Stimulated activated CD4-positive, alpha-beta T cell treated with anti-CD3 and anti-CD28 coated beads, Interleukin-2, amount 100 ng/mL, for 24 hours (primary cell): ENCODE measurements at places on chromosomes 11 and 22.

DNA sequence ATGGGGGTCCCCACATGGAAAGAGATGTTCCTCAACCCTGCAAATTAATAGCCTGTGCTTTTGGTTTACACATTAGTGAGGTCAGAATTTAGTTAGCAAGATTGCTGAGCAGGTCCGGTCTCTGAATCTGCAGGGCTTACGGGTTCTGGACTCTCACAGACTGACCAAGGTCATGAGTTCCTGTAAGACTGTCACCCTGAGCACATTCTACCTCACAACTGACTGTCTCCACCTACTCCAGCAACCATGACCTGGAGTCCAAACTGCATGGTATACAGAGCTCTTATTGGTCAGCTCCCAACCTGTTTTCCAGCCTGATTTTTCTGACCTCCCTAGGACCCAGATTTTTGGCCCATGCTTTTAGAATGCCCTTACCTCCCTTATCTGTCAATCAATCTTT is 28.2 kb downstream of the DKK3 start:
- DNase-seq: no peak

GRCh38 chr11:122189229-122189628 is 73.2 kb upstream of the BLID start:
- no peak for DNase-seq

GRCh38 chr11:101912823-101913284 is 2.0 kb upstream of the CEP126 start:
- no peak for DNase-seq

- no peak for DNase-seq
Observed at GRCh38 chr11:47485107-47485506, 36.2 kb upstream of the RAPSN start.

DNA sequence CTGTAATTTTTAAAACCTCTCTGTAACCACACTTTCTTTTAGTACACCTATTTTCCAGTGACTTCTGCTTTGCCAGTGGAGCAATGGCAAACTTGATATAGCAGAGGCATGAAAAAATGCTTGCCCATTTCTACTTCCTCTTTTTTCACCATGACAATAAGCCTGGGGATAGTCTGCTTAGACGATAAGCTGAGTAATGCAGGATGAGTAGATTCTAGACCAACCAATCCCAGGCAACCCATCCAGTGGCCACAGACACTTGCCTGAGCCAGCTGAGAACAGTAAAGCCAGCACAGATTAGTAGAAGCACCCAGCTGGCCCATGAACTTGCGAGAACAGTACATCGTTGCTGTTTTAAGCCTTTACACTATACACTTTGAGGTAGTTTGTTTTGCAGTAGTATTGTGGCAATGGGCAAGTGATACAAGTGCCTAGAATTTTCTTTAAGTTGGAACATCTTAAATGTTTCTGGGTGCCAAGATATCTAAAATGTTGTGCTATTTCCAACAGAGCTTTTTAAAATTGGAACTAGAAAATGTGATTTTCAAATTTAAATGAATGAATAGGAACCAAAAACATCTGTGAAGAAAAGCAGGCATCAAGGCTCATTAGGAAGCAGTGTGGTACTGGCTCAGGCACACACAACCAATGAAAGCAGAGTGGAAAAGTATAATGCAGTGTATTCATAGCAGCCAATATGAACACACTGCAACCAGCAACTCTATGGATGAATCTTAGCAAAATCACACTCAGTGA is 37.7 kb downstream of the DDI1 start:
- no peak for DNase-seq

GRCh38 chr11:8234910-8235309 is 28.8 kb downstream of the LMO1 start:
- DNase-seq: no peak

DNA sequence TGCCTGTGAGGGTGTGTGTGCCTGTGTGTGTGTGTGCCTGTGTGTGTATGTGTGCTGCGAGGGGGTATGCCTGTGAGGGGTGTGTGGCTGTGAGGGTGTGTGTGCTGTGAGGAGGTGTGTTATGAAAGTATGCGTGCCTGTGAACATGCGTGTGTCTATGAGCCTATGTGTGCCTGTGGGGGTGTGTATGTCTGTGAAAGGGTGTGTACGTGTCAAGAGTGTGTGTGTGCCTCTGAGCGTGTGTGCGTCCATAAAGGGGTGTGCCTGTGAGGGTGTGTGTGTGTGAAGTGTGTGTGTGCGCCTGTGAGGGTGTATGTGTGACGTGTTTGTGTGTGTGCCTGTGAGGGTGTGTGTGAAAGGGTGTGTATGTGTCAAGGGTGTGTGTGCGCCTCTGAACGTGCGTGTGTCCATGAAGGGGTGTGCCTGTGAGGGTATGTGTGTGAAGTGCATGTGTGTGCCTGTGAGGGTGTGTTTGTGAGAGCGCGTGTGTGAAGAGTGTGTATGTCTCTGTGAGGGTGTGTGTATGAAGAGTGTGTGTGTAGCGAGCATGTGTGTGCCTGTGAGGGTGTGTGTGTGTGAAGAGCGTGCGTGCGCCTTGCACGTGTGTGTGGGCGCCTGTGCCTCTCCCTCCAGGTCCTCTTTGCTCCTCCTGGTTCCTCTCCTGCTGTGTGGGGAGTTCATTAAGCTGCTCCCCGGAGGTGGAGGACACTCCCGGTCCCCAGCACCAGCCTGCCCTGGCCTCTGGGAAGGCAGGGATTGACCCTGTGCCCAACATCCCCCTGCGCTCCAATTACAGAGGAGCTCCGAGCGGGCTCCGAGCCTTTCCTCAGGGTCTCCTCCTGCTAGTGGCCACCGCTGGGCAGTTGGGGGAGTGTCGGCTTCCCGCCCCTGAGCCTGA is 53.3 kb downstream of the CACNA1I start:
- no peak for DNase-seq

GRCh38 chr11:83241291-83241946 is 44.7 kb downstream of the CCDC90B start:
- DNase-seq: no peak

- DNase-seq: no peak
Observed at GRCh38 chr22:44705022-44705297, 3.0 kb downstream of the PRR5 start.

DNA sequence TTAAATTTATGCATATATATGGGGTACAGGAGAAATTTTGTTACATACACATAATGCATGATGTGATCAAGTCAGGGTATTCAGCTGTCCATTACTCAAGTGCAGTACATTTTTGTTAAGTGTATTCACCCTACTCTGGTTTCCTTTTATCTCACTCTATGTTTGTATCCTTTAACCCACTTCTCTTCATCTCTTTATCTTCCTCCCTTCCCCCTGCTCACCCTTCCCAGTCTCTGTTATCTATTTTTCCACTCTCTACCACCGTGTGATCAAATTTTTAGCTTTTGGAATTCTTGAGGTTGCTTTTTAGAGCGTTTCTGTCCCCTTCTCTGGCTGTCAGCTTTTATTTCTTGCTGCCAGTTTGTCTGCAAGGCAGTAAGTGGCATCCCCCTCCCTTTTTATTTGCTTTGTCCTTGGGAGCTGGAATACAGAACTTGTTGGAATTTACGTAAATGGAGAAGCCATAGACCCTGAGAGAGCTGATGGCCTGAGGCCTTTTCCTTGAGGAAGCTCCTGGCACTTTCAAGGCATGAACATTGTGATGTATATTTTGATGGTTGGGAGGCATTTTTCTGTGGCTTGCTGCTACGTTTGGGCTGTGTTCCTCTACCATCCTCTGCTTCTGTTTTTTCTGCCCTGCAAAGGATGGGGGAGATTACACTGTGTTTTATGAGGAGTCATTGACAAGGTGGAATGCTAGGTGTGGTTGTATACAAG is 148.6 kb downstream of the LDLRAD3 start:
- no peak for DNase-seq

GRCh38 chr22:24201681-24202614 is 20.7 kb downstream of the SUSD2 start:
- DNase-seq: no peak

DNA sequence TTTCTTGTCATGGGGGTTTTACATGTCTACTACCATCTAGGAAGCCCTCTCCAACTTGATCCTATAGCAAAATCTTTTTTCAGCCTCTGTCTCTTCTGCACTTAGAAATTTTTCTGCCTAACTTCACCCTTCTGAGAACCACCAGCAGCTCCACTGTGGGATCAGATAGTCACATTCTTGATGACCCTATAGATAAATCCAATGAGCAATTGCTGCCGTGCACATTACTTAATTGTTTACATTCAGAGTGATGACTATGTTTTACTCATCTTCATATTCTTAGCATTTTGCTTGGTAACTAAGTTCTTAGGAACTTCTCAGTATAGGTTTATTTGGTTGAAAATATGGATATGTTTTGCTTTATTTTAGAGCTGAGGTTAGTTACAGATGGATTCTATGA is 12.4 kb upstream of the ETS1 start:
- DNase-seq: no peak

GRCh38 chr11:35403765-35404387 is 15.5 kb downstream of the SLC1A2 start:
- no peak for DNase-seq

DNA sequence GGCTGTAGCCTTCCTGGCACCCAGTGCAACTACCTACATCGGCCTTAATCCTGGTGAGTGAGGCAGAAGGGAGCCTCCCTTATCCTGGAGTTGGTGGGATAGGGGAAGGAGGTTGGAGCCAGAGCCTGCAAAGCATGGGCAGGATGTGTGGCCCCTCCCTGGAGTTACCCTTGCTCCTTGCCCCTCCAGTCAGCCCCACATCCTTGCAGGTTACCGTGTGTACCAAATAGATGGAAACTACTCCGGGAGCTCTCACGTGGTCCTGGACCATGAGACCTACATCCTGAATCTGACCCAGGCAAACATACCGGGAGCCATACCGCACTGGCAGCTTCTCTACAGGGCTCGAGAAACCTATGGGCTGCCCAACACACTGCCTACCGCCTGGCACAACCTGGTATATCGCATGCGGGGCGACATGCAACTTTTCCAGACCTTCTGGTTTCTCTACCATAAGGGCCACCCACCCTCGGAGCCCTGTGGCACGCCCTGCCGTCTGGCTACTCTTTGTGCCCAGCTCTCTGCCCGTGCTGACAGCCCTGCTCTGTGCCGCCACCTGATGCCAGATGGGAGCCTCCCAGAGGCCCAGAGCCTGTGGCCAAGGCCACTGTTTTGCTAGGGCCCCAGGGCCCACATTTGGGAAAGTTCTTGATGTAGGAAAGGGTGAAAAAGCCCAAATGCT is 3.9 kb downstream of the SMPD1 start:
- DNase-seq: no peak

DNA sequence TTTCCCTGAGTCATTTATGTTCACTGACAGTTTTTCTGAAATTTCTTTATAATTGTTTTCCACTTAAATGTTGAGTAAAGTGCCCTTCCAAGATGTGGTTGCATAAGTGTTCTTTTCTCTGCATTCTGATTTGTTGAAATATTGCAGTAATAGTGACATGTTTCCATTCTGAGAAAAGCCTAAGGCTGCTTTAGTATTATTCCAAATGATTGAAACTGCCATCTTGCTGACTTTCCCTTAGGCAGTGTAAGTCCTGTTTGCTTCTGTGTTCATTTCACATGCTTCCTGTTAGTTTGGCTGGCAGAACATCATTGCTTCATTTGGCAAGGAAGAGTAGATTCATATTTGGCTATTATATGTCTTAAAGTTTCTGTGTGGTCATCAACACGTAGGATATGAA is 146.5 kb downstream of the ELP4 start:
- no peak for DNase-seq

GRCh38 chr11:6667733-6668374 is 12.2 kb upstream of the DCHS1 start:
- DNase-seq: no peak

- no peak for DNase-seq
Observed at GRCh38 chr22:46057246-46058090, 80.5 kb upstream of the WNT7B start.

GRCh38 chr11:88266157-88266556 is 71.4 kb downstream of the CTSC start:
- DNase-seq: no peak

GRCh38 chr11:9936754-9937153 is 272.9 kb downstream of the SWAP70 start:
- DNase-seq: no peak

DNA sequence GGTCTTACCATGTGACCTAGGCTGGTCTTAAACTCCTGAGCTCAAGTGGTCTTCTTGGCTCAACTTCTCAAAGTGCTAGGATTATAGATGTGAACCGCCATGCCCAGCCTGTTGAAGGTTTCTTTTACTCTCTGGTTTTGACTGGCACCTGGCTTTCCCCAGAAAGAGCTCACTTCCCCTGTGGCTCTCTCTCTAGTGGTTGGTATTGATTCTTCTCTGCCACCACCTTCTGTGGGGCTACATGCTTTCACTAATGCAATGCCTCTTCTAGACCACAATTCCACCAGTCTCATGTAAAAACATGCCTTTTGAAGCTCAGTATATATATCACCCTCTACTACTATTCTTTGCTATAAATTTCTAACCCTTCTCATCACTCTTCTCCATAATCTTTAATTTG is 67.2 kb downstream of the CCDC83 start:
- no peak for DNase-seq

DNA sequence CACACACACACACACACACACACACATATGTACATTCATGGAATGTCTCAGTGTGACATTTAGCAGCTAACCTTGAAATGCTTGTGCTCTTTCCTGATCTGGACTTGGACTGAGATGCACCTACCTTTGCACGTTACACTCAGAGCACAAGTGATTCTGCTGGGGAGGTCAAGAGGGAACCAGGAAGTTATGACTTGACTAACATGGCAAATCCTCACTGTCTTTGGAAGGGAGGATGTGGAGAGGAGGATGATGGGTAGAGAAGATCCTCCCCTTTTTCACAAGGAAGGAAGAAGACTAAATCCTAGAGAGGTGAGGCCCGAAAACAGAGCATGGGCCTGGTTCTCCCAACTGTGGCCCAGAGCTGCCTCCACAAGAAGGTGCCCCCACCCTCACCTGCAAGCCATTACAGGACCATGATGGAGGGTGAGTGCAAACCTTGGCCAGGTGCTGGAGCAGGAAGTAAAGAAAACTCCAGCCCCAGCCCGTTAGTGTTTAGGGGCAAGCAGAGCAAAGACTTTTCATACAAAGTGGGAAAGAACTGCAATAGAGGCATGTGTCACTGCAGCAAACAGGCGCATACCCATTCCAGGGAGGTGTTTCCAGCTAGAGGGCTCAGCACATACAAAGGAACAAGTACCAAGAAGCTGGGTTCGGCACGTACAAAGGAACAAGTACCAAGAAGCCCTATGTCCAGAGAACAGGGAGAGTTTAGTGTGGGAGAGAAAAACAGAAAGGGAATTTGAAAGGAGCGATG is 26.4 kb downstream of the SCN4B start:
- DNase-seq: no peak

- no peak for DNase-seq
Observed at GRCh38 chr11:64924910-64925284, 408 bp downstream of the PPP2R5B start.
